ENCODE measurements at places on chromosomes 11 and 22. TPM values are rescaled to one million over a fixed set of nuclear protein-coding genes. Genes with fewer than 3 reads are reported as not detected.

DNA sequence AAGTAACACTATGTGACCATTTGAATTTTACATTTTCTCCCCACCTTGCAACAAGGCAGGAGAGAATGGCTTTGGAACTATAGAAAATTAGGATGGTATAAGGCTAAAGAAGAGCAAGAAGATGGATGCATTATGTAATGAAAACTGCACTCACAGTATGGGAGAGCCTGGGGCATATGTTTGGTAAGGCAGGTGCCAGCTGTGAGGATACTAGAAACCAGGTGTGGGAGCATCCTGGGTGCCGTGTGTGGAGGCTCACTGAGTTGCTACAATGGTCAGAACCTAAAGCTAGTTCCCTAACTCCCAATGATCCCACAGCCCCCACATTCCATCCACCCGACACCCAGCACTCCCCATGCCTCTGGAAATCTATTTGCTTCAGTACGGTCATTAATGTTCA, 42.9 kb downstream of the UBASH3B start:
- no peak for DNase-seq

Gene UBQLNL
- 0.72 TPM for total RNA-seq

Gene KRTAP5-9
- total RNA-seq = not detected

- DNase-seq = no peak
Observed at GRCh38 chr11:20056950-20057943, 103.0 kb downstream of the DBX1 start.

Gene PARVG
- total RNA-seq = 65.9 TPM

- DNase-seq = no peak
Observed at GRCh38 chr22:44668190-44668885, 33.7 kb upstream of the PRR5 start.

DNA sequence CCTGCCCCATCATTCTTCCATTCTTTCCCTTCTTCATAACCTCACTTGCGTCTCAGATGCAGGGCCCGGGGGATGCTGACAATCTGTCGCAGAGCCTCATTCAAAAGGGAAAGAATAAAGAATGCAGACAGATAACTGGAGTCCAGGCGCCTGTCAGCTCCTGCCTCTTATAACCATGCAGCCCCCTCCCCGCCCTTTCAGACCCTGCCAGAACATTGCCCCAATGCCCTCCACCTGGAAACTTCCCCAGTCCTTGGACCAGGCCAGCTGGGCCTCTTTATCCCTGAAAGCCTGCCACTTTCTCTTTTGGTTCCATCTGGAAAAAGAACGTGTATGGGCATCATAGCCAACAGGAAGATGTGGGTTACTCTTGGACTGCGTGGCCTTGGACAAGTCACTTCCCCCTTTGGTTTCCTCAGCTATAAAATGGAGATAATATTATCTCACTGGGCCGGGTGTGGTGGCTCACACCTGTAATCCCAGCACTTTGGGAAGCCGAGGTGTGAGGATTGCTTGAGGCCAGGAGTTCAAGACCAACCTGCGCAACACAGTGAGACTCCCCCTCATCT, 2.1 kb upstream of the TCF20 start:
- DNase-seq = no peak

GRCh38 chr11:120561286-120561685, 49.7 kb downstream of the GRIK4 start:
- DNase-seq = no peak

Gene NEFH
- 0.46 TPM for total RNA-seq

DNA sequence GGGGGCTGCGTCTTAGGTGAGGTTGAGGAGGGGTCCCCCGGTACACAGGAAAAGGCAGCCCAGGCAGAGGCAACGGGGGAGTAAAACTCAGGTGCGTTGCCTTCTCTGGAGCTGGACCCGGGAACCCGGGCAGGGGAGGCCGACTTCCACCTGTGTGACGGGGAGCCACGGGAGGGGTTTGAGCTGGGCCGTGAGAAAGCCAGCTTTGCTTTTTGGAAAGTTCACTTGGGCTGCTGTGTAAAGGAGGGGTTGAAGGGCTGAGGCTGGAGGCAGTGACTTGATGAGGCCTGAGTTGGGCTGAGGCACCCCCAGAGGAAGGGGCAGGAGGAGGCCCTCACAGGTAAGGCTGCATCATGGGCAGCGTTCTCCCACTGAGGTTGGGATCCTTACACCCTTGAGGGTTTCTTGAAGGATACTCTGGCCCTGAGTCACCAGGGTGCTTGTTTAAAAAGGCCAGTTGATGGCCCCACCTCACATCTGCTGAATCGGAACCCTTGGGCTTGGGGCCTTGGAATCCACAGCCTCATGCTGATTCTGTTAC, 47.2 kb downstream of the CHRDL2 start:
- DNase-seq = peak; percentile 58

GRCh38 chr22:27318516-27318915, 483.0 kb downstream of the MN1 start:
- no peak for DNase-seq

GRCh38 chr22:21591695-21592094, 24.2 kb downstream of the UBE2L3 start:
- DNase-seq = peak; percentile 78

- no peak for DNase-seq
Observed at GRCh38 chr22:20193761-20194494, 43.1 kb upstream of the CCDC188 start.

Gene CBLIF
- total RNA-seq = not detected

- DNase-seq = no peak
Observed at GRCh38 chr11:80733790-80734189, 1293.0 kb upstream of the TENM4 start.

DNA sequence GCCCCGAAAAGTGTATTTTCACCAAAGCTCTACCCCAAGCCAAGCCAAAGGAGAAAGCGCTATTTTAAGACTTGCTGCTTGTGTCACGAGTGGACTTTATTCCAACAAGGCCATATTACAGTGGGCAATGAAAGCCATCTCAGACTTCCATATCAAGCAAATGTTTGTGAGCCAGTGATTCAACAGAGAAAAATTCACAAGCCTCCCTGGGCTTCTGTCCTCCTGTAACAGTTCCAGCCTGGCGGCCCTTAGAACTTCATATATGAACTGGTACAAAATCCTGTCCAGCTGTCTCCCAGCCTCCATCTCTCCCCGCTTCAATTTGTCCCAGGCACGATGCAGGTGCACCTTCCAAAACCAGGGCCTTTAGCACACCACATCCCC, 11.2 kb downstream of the LARGE1 start:
- DNase-seq = no peak

Gene ROBO4
- total RNA-seq = 75.0 TPM

DNA sequence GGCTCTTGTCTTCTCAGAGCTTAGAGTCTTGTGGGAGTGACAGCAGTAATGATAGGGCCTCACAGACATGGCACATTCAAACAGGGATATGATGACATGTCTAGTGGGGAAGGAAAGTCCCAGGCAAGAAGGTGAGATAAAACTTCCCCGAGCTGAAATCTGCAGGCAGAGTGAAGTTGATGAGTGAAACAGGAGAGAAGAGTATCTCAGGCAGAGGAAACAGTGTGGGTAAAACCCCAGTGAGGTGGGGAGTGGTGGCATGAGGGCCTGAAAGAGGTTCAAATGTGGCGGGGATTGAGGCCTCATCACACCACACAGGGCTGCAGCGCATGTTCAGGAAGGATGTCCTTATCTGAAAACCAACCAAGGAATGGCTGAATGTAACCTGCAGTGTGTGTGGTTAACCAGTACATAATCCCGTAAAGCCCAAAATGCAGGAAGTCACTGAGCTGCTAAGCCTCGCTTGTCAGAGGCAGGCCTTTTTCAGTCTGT, 153.8 kb upstream of the E2F8 start:
- DNase-seq = no peak

DNA sequence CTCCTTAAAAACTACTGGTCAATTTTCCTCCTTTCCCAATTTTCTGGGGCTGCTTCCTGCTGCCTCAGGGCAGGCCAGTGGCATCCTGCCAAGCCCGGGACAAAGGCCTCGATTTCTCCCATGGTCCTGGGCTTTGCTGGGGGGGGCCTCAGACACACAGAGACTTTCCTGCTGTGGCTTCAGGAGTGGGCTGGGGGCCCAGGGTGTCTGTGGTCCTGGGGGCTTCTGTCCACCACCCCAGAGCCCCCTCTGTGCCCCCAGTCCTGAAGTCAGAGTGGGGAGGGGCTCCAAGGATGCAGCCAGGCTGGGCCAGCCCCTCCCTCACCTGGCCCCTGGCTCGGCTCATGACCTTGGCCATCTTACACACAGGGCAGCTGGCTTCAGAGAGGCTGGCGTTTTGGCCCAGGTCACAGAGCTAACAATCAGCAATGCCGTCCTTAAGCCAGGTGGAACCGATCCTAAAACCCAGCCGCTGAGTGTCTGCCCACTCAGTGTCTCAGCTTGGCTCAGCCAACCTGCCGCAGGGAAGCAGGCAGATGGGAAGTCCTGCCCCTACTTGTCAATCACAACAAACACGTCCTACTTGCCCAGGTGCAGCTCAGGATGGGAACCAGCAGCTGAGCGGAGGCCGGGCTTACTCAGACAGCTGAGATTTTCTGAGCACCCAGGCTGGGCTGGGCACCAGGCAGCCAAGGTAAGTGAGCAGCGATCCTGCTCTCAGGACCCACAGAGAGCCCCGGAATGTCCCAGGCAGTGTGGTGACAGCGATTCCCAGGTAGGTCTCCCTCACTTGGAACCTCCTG, 34.6 kb downstream of the OSBPL5 start:
- peak; percentile 57 for DNase-seq

DNA sequence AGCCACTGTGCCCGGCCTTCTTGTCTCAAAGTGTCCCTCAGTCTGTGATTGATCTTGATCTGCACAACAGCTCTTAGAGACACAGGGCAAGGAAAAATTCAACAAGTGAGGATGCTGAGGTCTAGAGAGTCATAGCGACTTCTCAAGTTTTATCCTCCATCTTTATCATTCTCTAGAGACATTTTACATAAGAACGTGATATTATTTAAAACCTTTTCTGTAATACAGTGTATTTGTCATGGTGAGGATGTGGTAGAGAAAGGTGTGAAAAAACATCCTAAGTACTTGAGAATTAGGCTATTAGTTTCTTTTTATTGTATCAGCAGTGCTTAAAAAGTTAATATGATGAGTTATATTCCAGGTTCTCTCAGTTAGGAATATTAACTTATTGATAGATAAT, 50.2 kb downstream of the EMSY start:
- DNase-seq = no peak

GRCh38 chr22:25759825-25760231, 17.8 kb downstream of the MYO18B start:
- no peak for DNase-seq

DNA sequence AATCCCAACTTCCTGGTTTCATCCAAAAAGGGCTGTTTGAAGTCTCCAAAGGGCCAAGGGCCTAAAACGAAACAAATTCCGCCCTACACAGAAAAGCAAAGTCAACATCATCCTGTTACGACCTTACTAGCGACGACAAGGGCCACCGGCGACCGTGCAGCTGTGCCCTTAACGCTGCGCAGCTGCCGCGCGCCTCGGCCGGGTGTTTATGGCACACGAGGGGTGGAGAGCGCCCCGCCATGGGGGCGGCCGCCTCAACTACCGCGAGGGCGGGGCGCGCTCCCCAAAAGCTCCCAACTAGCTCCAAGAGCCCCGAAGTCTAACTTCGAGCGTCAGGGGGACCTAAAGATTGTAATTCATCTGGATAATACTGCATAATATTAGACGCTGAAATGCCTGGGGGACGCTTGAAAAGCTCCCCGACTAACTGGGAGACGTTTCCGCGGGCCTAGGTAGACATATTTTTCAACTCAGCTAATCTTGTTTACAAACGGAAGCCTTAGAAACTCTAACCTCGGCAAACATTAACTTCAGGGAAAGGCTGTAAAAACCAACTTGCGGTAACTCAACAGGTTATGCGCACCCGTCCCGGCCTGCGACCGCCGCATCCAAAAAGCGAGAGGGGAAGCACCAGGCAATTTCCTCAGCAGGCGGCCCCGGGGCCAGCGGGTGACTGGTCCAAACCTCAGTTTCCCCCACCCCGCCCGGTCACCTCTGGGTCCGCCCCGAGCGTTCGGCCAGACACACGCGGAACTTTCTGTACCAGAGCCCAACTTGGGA, 694 bp downstream of the TMEM123 start:
- peak; percentile 85 for DNase-seq

Gene SERGEF
- 37.6 TPM for total RNA-seq

DNA sequence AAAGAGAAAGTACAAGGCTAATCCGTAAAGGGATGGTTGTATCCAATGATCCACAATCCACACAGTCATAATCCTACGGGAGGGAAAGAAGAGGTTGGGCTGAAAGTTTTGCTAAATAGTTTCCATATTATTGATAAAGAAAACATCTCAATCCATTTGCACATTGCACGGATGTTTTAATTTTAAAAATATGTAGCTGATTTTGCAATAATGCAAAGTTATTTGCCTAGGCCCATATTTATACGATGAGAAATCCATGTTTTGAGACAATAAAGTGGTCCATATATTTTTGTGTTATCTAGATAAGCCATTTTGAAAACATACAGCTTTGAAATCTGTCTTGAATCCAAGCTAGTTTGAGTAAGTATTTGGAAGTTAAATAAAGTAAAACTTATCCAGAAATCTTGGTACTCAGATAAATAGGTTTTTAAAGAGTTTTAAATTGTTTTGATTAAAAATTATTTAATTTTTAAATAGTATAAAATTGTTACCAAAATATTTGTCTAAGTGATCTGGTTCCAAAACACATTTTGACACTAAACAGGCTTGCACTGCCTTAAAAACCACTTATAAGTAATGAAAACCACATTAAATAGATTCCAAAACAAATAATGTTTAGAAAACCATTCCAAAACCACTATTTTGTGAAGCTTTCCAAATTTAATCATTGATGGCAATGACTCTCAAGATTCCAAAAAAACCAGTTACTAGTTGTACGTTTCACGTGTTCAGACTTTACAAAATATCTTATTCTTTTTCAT, 38.2 kb upstream of the PAMR1 start:
- no peak for DNase-seq

Gene ANO1
- 16.8 TPM for total RNA-seq

Gene UPK2
- not detected for total RNA-seq

DNA sequence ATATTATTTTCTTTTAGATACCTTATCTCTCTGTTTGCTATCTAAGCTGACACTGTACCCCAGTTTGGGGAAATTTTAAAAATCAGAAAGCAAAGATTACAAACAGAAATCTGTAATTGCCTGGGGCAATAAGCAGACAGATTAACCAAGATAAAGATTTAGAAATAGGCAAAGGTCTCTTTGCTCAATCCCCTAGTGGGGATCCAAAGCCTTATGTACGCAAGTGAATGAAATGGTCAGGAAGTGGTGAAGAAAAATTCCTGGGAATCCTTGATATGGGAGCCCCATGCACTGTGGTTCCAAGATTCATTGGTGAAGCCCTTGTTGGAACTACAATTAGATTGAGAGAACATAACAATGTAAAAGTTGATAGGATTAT, 139.5 kb upstream of the GUCY1A2 start:
- DNase-seq = no peak

GRCh38 chr11:74465291-74465708, 2.0 kb downstream of the KCNE3 start:
- no peak for DNase-seq

DNA sequence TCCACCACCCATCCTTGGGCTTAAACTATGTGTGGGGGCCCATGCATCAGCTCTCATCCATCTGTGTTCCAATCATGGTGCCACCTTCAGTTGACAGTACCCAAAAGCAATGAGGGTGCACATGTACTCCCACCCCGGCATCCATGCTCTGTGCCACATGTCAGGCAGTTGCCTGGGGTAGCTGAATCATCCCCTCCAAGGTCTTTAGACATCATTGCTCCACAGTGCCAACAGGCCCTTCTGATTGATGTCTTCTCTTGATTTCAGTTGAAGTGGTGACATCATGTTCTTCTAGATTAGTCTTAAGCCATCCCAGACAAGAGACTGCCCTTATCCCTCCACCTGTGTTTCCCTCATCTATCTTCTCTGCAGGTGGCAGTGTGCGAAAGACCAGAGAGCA, 42.5 kb downstream of the TMPRSS5 start:
- no peak for DNase-seq

GRCh38 chr22:31347251-31348008, 1.3 kb upstream of the PATZ1 start:
- DNase-seq = peak; percentile 85

- peak; percentile 75 for DNase-seq
Observed at GRCh38 chr11:47186700-47187695, 764 bp upstream of the PACSIN3 start.

All from upper lobe of right lung (tissue), 1 donor.